ENCODE measurements at places on chromosomes 5 and 9.

- DNase-seq = no peak
Observed at GRCh38 chr5:138018849-138019248, 14.0 kb downstream of the FAM13B start.

DNA sequence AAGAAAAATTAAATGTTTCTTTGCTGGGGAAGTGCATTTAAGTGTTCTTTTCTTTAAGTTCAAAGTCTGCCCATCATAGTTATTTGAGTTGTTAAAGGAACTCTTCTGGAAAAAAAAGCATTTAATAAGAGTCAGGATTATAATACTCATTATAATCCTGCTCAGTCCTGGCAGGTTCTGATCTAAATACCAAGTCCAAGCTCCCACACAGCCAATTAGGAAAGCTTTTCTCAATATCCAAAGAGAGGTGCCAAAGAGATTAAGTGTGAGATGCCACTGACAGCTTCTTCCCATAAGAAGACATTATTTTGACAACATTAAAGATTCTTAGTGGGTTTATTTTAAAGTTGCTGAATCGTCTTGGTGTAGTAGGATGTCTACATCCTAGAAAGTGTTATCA lies 235.2 kb upstream of the DAB2 start:
- DNase-seq = no peak

DNA sequence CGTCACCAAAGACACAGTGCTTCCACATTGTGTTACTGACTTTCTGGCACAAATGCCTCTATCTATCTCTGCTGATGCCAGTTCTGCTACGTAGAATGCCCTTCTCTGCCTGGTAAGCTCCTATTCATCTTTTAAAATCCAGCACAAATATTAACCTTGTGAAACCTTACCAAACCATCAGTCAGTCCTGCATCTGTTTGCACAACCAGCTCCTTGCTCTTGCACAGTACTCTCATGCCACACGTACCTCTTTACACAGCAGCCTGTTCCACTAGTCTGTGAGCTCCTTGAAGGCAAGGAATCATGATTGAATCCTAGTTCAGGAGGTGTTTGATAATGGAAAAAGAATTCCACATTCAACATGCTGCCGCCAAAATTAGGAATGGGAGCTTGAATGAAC lies 56.3 kb downstream of the TEX10 start:
- DNase-seq = no peak

DNA sequence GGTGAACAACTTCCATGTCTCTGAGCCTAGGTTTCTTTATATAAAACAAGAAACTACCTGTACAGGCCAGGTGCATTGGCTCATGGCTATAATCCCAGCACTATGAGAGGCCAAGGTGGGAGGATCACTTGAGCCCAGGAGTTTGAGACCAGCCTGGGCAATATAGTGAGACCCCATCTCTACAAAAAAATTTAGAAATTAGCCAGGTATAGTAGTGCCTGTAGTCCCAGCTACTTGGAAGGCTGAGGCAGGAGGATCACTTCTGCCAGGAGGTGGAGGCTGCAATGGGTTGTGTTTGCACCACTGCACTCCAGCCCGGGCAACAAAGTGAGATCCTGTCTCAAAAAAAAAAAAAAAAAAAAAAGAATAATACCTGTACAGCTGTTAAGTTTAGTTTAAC lies 11.1 kb downstream of the FAM13B start:
- DNase-seq = no peak

DNA sequence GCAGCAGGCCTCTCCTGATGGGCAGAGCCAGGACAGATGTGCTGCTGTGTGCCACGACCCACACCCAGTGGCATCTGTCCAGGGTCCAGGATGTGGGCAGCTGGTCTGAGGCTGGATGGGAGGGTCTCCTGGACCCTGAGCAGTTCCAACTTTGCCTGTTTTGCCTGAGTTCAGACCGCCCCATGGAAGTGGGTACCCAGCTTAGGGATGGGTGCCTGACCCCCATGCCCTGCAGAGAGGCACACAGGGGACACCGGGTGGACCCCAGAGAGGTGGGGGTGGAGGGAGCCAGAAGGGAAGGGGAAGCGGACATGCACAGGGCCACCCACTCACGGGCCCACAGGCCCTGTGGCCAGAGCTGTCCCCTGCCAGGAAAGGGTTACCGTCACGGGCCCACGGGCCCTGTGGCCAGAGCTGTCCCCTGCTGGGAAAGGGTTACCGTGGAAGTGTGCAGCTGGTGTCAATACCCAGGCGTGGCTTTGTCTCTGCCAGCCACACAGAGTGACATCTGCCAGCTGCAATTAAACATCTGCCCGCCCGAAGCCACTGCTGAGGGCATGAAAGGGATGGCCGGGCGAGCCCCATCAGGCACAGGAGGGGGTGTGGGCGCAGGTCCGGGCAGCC lies 50.0 kb downstream of the NACC2 start:
- no peak for DNase-seq

- no peak for DNase-seq
Observed at GRCh38 chr9:28956116-28956880, 1383.0 kb upstream of the C9orf72 start.

- DNase-seq = no peak
Observed at GRCh38 chr9:126222363-126222834, 104.2 kb upstream of the MVB12B start.

GRCh38 chr5:104237586-104237985 lies 675.0 kb upstream of the NUDT12 start:
- DNase-seq = no peak

GRCh38 chr9:78030553-78031443 lies 813 bp downstream of the GNAQ start:
- peak; percentile 24 for DNase-seq

DNA sequence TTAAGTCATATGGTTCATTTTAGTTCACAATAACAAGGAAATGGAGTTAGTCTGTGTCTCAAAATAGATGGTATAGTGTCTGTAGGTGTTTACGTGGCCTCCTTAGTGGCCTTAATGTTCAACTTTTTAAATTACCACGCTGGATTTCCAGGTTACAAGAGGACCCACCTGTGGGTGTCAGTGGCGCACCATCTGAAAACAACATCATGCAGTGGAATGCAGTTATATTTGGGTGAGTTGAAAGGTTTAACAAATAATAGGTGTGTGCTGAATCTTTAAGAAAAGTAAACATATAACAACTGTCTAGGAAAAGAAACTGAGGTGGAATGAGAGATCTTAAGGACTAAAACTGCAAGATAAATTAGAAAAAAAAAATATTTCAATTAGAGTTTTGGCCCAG lies 2.9 kb downstream of the UBE2B start:
- no peak for DNase-seq

DNA sequence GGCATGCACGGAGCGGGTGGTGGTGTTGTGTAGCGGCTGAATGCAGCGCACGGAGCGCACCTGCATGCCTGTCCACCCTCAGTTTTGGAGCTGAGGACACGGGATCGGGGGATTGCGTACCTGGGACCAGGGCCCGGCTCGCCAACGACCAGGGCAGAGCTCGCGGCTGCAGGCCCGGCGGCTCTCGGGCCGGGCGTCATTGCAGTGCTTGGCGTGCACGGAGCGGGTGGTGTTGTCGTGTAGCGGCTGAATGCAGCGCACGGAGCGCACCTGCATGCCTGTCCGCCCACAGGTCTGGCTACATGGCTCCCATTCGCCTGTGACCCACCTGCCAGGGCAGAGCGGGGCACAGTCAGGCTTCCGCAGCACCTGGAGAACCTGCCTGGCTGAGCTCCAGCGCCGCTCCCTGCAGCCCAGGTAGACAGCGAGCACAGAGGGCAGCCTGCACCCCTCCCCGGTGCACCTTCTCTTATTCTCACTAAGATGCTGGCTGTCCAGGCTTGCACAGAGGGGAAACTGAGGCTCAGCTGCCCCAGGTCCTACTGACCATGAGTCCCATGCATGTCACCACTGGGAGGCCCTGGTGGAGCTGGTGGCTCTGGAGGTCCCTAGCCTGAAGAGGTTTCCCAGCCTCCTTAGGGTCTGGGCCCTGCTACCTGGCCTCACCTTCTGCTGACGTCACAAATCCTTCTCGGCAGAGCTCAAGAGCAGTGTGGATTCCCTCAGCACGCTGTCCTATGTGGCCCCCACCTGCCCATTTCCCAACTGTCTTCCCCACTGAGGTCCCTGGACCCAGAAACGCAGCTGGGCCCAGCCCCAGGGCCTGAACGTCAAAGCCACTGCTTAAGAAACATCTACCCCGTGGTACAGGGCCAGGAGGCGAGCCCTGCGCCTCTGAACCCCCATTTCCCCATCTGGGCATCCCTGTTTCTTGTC lies 64.9 kb downstream of the ZNF354C start:
- DNase-seq = no peak

DNA sequence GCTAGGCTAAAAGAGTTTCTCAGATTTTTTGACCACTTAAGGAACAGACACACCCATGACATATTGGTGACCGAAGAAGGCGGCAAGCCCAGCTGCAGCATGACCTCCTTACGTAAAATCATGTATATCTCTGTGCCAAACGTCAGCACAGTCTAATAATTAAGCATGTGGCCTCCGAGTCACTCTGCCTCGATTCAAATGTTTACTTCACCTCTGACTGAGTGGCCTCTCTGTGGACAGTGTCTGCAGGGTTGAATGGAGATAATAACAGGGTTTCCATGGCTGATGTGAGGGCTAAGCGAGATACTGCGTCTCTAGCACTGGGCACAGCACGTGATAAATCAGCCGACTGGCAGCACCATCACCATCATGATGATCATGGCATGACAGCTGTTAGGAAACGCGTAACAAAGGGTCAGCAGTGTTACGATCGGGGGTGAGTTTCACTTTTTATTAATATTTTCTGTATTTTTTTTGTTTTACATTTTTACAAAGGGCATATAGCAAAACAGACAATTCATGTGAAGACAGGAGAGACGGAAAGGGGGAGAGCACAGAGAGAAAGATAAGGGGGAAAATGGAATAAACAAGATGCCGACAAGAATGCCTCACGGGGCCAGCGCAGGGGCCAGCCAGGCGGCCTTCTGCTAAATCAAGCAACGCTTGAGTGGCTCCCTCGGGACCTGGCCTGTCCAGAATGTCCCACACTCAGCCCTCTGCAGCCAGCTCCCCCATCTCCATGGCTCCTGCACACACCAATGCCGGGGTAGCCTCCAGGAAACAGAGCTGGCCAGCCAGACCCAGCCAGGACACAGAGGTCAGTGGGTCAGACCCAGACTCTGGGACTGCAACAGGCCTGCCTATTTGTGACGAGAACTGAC lies 60.3 kb downstream of the ADAMTS2 start:
- no peak for DNase-seq

DNA sequence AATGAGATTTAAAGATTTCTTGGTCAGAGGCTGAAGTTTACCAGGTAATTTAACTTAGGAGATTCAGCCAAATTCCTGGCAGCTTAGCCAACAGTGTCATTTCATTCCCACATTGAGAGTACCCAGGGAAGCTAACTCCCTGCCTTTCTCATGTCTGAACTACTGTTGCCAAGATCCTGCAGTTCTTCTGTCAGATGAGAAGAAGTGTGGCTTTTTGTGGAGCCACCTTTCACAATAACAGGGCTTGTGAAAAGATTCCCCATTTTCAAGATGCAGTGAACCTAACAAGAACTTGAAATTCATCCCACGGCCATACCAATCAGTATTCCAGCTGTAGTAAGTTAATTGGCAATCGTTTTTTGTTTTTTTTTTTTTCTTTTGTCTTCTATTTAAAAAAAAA lies 176.4 kb downstream of the XRCC4 start:
- DNase-seq = no peak

DNA sequence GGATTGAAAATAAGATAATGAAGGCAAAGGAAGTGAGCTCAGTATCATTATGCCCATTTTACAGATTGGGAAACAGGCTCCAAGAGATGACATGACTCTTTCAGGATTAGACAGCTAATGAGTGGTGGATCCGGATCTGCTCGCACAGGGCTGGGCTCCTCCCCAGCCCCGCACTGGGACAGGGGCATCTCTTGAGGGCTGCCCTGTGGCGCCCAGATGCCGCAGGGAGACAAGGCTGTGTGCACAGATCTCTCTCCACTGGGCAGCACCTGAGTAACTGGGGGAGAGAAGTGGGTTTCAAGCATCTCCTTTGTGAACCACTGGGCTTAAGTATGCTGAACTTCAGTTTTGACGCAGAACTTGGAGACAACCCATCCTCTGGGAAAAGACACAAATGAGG lies 43.9 kb downstream of the ADAMTS2 start:
- no peak for DNase-seq

GRCh38 chr9:99288830-99289229 lies 66.7 kb downstream of the SEC61B start:
- DNase-seq = no peak

DNA sequence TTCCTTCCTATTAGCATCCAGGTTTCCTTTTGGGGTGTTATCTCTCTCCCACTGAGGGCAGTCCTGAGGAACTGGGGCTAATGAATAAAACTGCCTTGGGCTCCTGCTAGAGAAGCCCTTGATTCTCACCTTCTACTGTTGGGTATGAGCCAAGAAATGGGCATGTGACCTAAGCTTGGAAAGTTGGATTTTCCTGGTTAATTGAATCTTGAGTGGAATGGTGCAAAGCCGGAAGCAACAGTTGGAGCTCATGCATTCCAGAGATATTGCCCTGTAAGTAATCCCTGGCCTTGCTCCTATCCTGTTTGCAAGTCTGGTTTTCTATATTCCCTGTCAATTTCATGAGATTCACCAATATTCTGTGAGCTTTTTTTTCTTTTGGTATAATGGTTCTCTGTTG lies 158.5 kb upstream of the ELL2 start:
- DNase-seq = no peak

DNA sequence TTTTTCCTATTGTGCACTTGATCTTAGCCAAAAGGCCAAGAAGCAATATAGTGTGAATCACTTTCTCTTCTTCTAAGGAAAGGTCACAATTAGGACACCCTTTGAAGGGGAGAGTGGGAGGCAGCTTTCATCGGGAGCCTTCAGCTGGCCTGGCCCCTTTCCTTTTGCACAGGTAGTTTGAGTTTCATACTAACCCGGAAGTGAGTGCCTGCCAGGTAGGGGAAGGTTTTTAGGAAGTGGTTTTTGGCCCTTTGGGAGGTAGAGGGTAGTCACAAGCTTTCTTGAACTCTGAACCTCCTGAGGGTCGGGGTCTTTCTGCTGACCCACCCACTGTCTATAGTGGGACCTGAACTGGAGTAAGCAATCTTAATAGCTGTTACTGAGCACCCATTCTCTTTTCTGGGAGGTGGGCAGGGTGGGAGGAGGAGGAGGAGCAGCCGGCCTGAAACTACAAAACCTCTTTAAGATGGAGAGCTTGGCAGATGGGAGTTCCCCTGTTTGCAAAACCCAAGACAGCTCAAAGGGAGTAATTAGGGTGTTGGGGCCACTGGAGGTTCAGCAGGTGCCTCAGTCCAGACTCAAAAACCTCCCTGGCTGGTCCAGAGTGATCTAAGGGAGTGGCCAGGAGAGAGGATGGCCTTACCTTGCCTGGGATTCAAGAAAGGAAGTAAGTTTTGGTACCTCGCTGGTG lies 6.0 kb downstream of the LARP1 start:
- peak; percentile 20 for DNase-seq

DNA sequence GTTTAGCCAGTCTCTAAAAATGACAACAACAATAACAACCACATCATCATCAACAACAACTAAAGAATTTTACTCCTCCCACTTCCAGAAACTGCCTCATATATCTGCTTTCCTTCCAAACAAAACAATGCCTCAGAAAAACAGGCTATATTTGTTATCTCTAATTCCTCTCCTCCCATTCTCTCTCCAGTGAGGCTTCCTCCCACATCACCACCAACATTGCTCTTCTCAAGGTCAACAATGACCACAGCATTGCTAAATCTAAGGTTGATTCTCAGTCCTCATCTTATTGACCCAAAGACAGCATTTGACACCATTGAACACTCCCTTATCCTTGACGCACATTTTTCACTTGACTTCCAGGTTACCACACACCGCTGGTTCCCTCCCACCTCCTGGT lies 38.1 kb upstream of the PRUNE2 start:
- no peak for DNase-seq

- DNase-seq = no peak
Observed at GRCh38 chr9:9122230-9122875, 1322.8 kb upstream of the DMAC1 start.
